RPMI8226 (cell line): ENCODE measurements at places on chromosomes 5 and 9.
A peak's percentile ranks its signal among the peaks of the same experiment; 100 is the strongest.

DNA sequence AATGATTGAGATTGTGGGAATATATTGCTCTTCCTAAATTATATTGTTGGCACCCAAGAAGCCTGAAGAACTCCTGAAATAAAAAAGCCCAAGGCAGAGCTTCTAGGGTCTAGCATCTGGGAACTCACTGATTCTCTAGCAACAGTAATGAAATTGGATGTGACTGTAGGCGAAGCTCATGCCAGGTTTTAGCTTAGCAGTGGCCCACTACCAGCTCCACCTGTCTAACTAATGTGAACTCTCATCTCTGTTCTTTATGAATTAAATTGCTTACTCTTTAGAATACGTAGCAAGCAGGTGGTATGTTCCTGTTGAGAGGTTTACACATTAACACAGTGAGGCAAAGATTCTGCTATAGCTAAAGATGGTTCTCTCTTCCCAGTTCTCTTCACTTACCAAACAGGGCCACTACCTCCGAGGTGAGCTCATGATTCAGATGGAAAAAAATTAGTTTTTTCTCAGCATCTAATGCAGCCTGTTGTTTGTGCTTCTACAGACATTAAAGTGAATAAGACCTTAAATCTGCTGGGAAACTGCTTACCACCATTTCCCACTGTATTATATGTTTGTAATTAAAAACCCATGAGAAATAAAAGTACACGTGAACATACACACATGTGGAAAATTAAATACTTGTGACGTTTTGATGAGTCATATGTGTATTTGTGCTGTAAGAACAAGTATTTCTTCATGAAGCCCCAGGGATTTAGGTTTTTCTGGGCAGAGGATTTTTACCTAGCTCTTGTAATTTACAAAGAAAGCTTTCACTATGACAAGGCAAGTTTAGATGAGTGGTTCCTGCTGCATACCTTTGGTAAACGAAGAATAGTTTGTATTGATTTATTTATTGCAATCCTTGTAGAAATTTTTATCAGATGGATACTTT is 360.1 kb downstream of the KDM4C start:
- no peak for DNase-seq

DNA sequence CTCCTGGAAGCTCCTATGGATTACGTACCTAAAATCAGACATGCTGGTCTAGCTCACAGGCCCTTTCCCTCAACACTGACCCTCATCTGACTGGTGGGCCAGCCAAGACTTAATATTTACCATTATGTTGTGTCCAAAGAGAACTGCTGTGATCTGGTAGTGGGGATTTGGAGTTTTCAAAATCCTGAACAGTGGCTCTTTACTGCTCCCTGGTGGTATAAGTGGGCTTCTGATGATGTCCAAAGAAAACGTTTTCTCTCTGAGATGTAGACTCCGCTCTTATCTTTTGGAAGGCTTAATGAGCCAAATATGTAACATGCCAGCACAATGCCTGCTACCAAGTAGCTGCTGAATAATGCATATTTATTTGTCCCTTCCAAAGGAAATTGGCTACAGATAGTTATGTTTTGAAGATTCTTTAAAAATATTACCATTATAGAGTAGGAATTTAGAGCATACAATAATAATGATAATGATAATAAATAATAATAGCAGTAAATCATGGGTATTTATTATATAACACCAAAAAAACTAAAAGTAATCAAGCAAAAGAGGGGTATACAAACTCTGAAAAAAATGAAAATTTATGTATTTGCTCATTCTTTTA is 406.6 kb upstream of the TNC start:
- DNase-seq = peak; percentile 28

DNA sequence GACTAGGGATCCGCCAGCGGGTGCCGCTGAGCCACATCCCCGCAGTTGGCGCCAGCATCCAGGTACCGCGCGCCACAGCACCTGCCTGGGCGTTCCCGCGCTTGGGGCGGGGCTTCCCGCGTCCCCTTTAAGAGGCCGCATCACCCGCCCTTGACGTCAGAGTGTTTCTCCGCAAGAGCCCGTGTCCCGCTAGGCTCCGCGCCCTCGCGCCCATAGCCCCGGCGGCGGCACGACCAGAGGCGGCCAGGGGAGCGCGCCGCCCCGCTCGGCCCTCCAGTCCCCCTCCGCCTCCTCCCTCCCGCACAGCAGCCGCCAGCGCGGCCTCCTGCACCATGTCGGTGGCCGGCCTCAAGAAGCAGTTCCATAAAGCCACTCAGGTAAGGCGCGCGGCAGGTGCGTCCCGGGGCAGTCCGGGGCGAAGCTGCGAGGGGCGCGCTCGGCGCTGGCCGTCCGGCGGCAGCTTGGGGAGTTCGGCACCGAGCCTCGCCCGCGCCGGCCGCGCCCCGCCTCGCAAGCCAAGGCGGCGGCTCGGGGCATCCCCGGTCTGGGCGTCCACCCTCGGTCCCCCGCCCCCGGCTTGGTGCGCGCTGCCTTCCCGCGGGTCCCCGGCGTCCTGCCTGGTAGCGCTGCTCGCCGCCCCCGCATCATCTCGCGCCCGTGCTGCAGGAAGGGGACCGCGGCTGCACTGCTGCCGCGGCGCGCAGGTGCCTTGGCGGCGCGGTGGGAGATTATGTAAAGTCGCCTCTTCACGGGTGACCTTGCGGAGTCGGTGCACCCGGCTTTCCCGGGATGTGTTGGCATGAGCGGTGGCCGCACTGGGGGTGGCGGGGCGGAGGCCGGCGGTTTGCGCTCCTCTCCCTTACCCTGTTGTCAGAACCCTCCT is at the start of gene SH3GL2:
TSS of gene SH3GL2 (plus strand) at position 156 of the 883 bp plus-strand sequence.
- peak; percentile 28 for DNase-seq

DNA sequence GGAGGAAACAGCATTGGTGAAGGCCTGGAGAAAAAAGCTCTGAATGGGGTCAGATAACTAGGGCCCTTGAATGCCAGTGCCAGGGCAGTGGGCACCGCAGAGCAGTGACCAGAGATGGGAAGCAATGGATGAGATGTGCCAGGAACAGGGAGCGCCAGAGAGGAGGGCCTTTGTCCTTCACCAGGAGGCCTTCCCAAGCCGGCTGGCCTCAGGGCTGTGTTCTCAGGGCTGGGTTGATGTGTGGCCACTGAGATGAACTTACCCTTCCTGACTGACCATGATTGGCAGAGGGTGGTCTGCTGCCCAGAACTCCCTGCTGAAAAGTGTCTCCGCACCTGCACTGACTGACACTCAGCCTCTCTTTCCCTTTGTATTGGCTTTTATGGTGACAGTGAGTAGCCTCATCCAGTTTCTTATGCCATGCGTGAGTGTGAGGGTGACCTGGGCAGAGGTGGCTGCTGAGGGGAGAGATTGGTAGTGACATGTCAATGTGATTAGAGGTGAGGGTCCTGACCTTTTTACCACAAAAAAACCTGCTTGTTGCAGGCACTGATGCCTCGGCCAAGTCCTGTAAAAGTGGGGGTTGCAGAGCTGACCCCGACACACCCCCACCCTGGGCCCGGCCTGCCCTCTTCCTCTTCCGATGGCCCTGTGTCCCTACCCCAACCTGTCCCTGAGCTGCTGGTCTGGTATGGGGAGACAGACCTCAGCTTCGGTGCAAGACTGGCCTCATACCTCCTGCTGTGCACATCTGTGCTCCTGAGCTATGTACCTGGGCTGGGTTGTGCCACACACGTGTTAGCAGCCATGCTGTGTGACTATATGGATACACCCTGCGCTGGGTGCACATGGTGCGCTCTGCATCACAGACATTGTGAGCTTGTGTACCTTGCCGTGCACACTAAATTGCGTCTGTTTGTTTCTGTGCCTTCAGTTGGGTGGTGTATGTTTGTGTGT is 57.1 kb upstream of the PSD2 start:
- no peak for DNase-seq

DNA sequence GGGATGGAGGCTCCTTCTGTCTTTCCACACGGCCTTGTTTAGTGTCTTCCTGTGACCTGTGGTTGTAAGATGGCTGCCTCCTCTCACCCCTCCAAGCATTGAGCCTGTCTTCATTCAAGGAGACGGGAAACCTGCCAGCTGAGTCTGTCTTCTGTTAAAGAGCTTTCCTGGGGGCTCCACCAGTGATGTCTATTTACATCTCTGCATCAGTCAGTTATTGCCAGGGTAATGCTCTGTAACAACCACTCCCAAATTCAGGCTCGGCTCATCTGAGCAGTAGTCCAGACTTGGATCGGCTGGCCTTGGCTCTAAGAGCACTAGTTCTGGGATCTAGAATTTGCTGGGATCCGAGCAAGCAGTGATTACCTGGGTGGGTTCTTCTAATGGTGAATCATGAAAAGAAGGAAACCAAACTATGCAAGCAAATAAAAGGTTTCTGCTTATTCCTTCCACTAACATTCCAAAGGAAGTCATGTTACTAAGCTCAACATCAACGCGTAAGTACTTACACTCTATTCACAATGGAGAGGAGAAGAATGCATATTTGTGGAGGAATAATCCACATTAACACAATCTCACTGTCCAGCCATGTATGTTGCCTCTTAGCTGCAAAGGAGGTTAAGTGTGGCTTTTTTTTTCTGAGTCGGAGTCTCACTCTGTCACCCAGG is 61.7 kb downstream of the GALNT12 start:
- DNase-seq = no peak

DNA sequence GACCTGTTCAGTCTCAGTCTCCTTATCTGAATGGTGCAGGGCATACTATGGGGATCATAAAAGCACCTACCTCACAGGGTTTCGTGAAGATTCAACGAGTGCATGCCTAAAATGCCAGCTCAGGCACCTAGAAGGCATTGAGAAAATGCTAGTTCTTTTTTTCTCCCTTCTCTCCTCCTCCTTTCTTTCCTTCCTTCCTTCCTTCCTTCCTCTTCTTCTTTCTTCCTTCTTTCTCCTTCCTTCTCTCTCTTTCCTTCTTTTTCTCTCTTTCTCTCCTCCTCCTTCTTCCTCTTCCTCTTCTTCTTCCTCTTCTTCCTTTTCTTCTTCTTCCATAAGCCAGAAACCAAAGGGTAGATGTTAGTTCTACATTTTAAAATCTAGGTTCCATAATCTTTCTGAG is 12.3 kb upstream of the RAB14 start:
- no peak for DNase-seq

DNA sequence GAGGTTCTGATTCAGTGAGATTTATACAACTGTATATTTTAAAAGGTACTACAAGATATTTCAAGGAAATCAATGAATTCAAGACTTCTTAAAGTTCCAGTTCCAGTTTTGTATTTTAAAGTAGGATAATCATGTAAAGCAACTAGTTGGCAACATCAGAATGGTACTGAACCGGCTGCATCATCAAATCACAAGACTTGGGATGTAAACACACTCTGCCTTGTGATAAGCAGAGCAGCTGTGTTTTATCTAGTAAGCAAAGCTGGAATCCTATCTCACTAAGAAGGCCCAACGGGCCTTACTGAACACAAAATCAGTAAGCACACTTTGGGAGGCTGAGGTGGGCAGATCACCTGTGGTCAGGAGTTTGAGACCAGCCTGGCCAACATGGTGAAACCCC is 327.2 kb upstream of the NREP start:
- no peak for DNase-seq

DNA sequence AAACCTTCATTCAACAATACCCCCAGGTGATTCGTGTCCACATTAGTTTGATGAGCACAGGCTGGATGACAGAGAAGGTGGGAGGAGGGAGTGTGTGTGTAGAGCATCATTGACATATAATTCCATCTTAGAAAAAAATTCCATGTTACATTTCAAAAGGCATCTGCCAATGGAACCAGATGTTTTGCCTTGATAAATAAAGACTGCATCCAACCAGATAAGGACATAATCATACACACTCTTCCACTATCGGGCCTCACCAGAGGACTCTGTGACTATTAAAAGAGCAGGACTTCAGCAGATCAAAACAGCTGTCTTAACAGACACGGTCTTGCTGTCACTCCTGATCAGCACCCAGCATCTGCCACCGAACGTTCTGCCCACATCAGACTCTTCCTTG is 96.4 kb upstream of the SPIN1 start:
- DNase-seq = no peak

DNA sequence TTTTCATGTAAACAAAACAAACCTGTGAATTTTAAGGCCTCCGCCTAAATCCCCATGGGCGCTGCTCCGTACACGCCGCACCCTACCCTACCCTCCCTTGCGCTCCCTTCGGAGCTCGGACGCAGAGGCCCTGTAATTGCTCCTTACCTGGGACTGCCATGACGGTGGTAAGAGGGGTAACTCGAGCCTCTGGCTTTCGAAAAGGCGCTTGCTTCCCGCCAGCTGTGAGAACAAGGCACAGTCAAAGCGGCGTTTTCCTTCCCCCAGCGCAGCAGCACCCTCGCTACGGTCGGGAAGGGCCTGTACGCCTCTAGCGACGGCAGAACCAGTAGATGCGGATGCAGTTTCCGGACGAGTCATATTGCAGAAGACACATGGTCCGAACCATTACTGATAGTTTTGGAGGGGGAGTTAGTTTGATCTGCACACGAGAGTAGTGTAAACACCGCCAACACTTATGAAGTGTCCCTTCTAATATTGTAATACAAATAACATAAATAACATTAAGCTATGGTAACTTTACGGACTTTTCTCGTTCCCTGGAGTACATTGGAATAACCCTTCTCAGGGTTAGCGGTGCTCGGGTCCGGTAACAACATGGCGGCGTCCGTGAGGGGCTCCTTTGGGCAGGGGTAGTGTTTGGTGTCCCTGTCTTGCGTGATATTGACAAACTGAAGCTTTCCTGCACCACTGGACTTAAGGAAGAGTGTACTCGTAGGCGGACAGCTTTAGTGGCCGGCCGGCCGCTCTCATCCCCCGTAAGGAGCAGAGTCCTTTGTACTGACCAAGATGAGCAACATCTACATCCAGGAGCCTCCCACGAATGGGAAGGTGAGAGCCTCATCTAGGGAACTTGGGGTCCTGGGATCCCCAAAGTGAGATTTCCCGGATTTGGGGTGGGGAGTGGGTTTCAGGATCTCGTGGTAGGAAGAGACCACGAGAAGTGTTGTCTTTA is at the start of the genes CWC27 and SREK1IP1:
TSS of gene CWC27 (plus strand) at position 573 of the 955 bp plus-strand sequence. CDS start at position 790, 217 bp downstream.
TSS of gene SREK1IP1 (minus strand) at position 334 of the 955 bp plus-strand sequence. CDS start at position 160, 174 bp downstream.
- peak; percentile 95 for DNase-seq

GRCh38 chr9:81787747-81788632 is 98.6 kb upstream of the TLE1 start:
- DNase-seq = peak; percentile 25

- DNase-seq = peak; percentile 90
Observed at GRCh38 chr5:58460732-58461286, 923 bp upstream of the PLK2 start.

- no peak for DNase-seq
Observed at GRCh38 chr5:15004506-15004905, 132.9 kb upstream of the ANKH start.

DNA sequence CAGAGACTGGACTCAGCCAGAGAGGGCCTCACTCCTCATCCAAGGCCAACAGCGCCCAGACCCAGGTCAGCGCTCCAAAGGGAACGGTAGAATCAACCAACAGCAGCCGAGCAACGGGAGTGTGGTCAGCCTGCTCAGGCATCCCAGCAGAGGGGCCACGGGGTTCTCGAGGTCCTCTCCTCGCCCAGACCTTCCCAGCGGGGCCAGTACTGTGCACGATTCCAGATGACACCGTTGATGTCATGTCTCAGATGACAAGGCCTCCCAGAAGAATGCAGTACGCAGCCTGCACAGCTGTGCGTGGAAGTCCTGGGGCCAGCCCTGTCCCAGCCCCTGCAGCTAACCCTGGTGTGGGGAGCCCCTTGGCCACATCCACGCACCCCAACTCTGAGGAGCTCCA is 141.0 kb upstream of the PPP1R26 start:
- DNase-seq = no peak

- no peak for DNase-seq
Observed at GRCh38 chr9:27504259-27504658, 19.8 kb upstream of the IFNK start.

GRCh38 chr5:169356181-169356580 is 55.2 kb upstream of the SLIT3 start:
- no peak for DNase-seq

- DNase-seq = no peak
Observed at GRCh38 chr5:144156767-144157171, 13.7 kb downstream of the YIPF5 start.
